ENCODE measurements at places on chromosomes 4 and X.

DNA sequence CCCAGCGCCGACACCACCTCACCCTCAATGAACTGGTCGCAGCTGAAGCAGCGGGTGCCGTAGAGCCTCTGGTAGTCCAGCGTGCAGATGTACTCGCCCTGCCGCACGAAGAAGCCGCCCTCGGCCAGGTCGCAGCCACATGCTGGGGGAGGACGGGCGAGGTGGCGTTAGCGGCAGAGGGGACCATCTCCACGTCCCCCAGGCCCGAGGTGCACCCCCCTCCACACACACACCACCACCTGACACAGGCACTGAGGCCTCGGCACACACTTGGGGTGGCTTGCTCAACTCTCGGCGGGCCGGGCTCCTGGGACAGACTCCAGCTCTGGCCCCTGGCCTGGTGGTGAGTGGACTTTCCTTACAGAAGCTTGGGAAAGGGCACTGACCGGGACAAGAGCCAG is 61.5 kb downstream of the ABLIM2 start:
- no peak for DNase-seq

GRCh38 chr4:57109411-57109846 is 756 bp downstream of the IGFBP7 start:
- no peak for DNase-seq

DNA sequence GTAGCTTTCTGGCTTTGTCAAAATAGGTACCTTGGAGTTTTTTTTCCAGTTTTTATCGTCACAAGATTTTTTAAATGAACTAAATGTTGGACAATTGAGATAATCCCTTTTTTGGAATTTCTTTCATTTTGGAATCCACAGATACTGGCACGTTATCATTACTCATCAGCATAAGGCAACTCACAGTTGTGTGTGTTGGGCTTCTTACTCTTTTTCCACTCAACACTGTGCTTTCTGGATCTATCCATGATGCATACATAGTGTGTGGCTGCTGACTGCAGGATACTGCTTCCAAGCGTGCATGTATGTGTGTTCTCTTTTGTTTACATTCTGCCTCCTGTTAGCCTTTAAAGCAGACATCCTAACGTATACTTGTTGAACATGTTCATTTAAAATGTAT is 113.5 kb upstream of the FAM9A start:
- no peak for DNase-seq

DNA sequence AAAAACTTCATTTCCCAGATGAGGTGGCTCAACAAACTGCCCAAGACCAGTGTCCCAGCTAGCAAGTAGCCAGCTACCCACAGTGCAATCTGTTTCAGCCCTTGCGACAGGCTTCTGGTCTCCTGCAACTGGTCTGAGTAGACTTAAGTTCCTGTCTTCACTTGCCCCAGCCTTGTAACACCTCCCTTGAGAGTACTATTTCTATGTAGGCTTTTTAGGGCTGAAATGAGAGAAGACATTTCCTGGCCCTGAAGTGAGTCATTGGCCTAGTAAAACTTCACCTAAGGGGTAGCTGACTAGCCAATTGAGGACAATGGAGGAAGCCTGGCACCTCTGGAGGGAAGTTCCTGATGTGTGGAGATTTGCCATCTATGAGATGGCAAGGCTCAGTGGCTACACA is 80.1 kb upstream of the STIM2 start:
- no peak for DNase-seq
